Cortex of kidney (tissue), 1 donor: ENCODE measurements at places on chromosomes 2 and 18.

GRCh38 chr2:10179422-10179821 lies 56.9 kb downstream of the RRM2 start:
- DNase-seq = no peak

GRCh38 chr2:62219407-62220159 lies 23.7 kb downstream of the B3GNT2 start:
- DNase-seq = no peak

DNA sequence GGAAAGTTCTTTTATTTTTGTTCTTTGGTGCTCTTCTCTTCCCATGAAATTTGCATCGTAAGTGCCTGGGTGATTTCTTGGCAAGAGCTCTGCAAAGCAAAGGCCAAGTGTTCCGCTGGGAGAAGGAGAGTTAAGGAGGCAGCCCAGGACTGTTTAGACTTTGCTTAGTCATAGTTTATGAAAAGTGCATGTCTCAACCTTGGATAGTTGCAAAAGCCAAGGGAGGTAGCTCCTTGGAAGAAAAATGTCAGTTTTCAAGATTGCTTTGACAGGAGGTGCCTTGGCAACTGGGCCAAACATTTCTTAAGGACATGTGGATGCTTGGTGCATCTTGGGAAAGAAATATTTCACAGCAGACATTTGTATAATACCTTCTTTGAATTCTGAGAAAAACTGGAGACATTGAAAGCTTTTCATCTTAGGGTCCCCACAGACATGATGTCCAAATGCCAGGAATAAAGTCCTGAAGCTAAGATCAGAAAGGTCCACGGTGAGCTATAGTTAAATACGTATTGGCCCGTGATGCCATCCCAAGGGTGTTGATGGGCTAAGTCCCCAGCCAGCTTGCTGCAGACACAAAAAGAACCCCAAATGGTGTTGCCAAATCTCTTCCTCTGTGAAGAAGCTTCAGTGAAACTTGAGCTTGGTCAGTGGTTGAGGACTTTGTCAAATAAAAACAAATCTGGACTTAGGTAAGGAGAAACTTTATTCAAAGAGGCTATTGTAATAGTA lies 96.3 kb upstream of the THUMPD2 start:
- DNase-seq = no peak

- DNase-seq = no peak
Measured at GRCh38 chr2:239003624-239004273, 155.9 kb downstream of the TWIST2 start.

GRCh38 chr2:120821446-120822160 lies 85.9 kb downstream of the GLI2 start:
- DNase-seq = no peak

- DNase-seq = no peak
Measured at GRCh38 chr18:79596446-79597175, 83.0 kb upstream of the CTDP1 start.

- DNase-seq = no peak
Measured at GRCh38 chr2:69022548-69022947, 9.6 kb downstream of the ANTXR1 start.

- no peak for DNase-seq
Measured at GRCh38 chr2:96946625-96947024, 39.8 kb downstream of the FAM178B start.

- no peak for DNase-seq
Measured at GRCh38 chr18:24991141-24992060, 360.6 kb downstream of the ZNF521 start.

DNA sequence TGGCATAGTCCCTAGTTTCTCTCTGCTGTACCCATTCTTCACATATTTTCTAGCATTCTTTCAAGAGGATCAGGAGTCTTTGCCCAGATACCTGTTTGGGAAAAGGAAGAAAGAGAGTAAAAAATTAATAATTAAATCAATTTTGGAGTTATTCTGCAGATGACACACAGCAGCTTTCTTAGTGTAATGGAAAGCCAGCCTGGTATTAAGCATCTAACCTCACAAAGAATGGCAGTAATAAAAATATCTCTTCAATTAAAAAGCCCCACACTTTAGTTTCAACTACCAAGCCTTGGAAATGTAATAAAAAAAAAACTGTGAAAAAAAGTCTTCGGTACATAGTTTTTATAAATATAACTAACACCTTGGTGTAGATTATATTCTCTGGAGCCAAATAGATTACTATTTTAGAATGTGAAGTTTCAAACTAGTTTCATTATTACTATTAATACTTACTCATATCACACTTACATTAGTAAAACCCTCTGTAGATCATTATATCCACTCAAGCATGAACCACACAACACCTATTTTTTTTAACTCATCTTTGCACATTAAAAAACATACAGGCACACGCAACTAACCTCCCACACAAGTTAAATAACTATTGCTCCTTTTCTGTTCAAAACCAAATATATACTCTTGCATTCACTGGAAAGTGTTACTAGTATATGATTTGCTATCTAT lies 90.9 kb downstream of the GPD2 start:
- no peak for DNase-seq

GRCh38 chr2:98937906-98938305 lies 1.9 kb upstream of the CRACDL start:
- DNase-seq = no peak

DNA sequence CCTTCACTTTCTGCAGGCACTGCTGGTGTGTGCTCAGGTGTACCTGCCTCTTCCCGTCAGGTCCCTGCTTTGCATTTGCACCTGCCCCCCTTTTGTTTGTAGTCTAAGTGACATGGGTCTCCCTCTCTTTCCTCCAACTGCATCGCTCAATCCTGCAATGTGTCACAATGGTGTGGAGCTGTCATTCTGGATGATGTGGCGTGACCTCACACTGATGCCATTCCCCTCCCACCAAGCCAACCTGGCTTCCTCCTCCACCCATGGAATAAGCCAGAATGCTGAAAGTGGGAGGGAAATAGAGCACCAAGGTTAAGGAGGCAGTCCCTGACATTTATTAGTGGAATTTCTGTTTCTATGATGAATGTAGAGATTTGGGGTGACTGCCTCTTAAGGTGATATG lies 156.7 kb downstream of the ZBTB7C start:
- DNase-seq = no peak

- DNase-seq = no peak
Measured at GRCh38 chr2:239249048-239249447, 151.8 kb downstream of the HDAC4 start.

DNA sequence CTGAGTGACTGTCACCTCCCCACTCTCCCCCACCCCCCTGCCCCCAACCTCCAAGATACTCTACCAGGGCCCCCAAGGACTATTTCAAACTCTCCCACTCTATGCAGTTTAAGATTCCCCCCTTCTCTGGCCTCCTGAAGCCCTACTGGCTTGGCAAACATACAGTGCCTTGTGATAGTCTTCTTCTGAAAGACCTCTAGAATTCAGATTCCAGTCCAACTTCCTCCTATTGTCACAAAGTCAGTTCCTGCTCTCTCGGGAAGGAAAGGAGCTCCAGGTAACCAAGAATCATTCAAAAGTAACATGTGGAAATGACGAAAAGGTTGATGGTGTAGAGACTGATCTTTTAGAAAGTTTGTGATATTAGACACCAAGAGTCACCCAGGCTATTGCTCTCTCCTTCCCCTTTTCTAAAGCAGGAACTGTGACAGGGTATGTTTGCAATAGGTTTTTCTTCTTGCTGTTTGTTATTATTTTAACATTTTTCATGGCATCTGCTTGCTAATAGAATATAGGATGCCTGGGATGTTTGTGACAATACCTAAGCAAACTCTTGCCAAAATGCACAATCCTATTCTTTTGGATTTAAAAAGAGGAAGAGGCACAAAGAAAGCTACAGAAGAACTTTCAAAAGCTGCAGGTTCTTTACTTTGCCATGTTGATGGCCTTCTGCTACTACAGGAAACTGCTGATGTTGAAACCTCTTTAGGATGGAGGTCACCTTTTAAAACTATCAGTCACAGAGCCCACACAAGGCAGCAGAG lies 93.5 kb upstream of the MGAT4A start:
- DNase-seq = no peak

GRCh38 chr2:189024901-189025618 lies 50.9 kb downstream of the COL3A1 start:
- no peak for DNase-seq

DNA sequence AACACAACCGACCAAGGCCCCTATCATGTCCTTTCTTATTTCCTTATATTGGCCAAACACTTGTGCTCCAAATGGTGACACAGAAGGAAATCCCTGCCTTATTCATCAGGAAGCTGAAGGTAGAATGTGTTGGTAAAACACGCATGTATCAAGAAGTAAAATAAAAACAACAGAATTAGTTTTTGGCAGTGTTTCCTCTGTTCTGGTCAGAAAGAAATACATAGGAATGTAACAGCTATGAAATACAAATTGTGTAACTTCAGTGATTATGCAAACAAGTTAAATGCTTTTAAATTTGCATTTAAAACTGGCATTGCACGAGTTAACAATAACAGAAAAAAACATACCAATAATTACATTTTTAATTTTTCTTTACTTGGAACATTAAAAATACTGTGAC lies 19.3 kb downstream of the ST6GAL2 start:
- no peak for DNase-seq

DNA sequence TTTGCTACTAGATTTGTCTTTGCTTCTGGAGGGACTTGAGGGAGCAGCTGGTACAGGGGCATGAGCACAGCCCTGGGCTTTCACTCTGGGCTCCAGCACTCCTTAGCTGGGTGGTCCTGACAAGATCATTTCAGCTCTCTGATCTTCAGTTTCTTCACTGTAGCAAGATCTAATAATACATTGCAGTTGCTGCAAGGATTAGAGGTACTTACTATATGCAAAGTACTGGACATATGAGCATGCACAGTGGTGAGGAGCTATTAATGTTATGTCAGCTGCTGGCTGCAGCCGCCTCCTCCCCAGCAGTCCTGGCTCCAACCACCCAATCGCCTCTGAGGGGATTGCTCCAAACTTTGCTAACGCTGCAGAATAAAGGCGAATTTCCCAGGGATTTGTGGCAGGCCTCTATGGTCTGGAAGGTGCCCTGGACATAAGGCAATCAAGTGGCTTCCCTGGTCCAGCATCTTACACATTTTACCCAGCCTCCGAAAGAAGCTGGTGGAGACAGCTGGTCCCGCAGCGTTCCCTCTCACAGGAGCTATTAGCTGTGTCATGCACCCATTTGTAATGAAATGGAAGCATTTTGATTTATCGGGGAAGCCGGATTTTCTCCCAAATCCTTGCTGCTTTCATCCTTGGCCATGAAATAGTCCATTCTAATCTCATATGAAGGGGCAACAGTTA lies 96.7 kb downstream of the RHOB start:
- DNase-seq = no peak

DNA sequence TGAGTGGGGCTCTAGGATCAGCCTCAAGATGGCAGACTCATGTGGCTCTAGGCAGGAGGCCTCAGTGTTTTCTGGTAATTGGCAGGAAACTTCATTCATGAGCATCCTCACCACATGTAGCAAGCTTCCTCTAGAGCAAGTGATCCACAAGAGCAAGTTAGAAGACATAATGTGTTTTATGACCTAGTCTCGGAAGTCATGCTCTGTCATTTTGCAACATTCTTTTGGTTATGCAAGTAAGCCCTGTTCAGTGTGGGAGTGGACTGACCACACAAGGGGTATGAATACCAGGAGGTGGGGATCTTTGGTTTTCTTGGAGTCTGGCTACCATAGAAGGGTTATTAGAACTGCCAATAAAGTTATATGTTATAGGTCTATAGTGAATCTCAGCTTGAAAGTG lies 66.8 kb upstream of the STK39 start:
- DNase-seq = no peak
